Sciatic nerve (tissue), 2 donors: ENCODE measurements at places on chromosomes 16 and 17.

GRCh38 chr17:564526-565065 is 150.0 kb downstream of the VPS53 start:
- no peak for DNase-seq

GRCh38 chr17:10139577-10139976 is 58.8 kb downstream of the GAS7 start:
- DNase-seq, result no peak

DNA sequence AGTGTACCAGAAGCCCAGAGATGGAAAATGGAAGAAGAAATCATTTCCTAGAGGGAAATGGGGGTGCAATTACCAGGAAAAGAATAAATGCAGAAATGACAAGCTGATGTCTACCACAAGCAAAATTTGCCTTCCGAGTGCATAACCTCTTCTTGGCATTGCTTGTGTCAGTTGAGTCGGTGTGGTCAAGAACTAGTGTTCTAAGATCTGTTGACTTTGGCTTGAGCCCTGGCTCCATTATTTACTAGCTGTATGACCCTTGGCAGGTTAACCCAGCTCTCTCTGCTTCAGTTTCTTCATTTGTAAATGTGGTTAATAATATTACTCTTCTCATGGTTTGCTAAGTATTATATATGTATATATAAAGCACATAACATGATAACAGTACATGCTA is 273.0 kb upstream of the IRX5 start:
- DNase-seq, result no peak

DNA sequence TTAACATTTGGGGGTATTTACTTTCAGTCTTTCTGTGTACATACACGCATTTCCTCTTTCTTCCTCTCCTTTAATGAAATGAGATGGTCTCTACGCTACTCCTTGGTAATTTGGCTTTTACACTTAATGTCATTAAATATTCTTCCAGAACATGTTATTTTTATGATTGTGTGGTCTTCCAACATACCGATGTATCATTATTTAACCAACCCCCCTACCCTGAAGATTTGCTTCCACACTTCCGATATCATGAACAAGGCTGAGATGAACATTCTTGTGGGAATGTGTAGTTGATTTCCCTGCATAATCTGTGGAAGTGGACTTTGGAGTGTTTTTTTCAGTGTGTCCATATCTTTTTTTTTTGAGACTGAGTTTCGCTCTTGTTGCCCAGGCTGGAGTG is 2.3 kb upstream of the PGS1 start:
- no peak for DNase-seq

DNA sequence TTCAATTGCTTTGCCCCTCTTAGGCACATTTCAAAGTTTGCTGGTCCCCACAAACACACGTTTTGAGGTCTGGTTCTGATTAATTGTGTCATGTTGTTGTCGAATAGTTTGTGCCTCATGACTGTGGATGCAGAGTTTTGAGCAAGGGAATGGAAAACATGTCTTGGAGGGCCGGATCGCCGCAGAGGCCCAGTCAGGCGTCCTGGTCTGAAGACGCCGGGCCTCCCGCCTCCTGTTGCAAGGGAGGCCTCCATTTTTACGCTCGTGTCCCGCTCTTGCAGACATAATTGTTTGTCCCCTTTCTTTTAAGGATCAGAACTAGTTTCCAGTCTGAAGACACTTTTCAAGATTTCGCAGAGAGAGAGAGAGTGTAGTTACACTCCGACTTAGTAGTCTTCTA is 3.2 kb downstream of the NTN1 start:
- no peak for DNase-seq

DNA sequence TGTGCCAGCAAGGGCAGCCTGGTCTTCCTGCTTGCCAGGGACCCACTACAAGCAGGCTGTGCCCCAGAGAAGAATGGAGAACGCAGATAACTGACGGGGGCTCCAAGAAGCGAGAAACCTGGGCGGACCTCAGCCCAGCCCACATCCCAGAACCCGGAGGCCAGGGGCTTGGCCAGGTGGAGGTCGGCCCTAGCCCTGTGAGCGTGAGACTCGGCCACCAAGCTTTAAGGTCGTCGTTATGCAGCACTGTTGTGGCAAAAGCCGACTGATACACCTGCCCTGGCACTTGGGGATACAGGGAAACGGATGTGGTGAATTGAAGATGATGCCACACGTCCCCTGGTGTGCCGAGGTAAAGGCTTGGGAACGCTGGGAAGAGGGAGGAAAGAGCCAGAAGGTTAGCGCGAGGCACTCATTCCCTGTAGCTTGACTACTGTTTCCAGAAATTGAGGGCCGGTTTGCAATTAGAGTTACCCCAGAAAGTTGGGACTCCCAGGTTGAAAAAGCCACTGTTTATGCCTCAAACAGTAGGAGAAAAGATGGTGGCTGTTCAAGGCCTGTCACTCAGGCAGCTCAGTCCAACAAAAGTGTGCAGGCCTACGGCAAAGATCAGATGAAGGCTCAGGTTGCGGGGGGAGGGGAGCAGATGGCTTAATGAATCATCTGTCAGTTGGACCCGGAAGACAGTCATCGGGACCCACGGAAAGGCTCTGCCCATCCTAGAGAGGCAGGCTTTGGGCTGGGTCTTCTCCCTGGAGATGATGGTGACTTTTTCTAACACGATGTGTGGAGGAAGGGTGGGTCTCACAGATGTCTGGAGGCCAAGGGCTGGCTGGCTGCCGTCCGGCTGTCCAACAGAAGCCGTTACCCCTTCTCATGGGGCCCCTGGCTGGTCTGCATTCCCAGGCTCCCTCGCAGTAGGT is 45.6 kb upstream of the BAHCC1 start:
- no peak for DNase-seq

DNA sequence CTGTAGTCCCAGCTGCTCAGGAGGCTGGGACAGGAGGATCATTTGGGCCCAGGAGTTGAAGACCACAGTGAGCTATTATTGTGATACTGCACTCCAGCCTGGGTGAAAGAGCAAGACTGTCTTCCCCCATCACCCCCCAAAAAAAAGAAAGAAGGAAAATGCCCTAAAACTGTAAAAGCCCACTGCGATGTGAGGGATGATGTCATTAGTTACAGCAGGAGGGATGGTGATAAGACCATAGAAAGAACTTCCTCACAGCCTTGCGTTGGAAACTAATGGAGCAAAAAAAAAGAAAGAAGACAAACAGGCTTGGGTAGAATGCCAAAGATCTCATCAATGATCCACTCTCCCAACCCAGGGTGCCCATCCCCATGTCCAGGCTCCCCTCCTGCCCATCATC is 18.7 kb downstream of the ZNF385C start:
- no peak for DNase-seq

DNA sequence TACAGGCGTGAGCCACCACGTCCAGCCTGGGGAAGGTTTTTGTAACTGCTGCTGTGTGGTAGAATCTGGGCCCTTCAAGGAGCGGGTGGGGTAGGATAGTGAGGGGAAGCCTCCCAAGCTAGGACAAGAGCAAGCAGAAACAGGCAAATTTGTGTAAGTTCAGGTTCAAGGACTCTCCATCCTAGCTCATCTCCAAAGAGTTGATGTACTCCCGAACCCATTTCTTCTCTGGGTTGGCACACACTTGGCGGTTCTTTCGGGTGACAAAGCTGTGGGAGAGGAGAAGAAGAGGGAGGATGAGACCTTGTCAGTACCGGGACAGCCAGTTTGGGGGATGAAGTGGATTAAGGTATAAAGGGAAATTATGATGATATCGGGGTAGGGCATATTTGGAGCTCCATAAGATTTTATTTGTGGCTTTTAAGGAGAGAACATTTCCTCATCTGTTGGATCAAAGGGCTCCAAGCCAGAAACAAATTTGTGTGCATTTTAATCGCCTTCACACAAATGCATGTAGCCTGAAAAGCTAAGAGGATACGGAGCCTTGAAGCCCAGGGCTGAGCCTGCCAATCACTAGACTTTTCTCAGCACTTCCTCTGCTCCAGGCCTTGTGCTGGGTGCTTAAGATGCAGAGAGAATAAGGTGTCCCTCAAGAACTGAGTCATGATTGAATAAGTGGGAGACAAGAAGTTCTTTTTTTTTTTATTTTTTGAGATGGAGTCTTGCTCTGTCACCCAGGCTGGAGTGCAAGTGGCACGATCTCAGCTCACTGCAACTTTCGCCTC is 3.7 kb upstream of the HEATR9 start:
- DNase-seq, result no peak

DNA sequence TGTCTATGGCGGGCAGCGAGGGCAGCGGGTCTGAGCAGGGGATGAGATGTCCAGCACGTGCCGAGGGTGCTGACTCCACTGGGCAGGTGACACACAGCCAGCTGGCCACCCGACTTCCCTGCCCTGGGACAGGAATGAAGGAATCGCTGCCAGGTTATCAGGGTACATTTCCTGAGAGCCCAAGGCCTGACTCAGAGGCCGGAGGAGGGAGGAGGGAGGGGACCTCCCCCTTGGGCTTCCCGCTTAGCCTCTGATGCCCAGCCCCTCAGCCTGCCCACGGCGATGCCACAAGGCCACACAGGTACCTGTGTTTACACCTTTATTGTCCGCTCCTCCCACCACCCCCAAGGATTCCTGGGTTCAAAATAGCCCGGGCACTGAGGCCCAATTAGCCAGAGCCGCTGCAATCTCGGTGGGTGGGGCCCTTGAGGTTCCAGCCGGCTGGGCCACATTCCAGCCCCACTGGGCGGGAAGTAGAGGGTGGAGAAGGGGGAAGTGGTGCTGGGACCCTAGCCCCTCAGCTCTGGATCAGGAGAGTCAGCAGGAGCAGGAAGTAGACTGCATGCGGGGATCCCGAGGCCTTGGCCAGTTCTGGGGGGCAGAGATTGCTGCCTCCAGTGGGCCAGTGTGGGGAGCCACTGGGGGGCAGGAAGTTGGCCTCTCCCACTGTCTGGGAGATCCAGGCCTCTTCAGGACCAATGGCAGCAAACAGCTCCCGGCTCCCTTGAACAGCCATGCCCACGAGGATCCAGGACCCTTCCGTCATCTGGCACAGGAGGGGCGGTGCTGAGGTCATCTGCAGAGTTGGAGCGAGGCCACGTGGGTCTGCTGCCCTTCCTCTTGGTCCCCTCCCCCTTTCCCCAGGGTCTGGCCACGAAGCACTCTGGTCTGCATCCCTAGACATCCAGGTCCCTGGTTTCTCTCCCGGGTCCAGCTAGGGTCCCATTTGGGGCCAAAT is 3.4 kb upstream of the PRSS8 start:
- DNase-seq, result no peak

DNA sequence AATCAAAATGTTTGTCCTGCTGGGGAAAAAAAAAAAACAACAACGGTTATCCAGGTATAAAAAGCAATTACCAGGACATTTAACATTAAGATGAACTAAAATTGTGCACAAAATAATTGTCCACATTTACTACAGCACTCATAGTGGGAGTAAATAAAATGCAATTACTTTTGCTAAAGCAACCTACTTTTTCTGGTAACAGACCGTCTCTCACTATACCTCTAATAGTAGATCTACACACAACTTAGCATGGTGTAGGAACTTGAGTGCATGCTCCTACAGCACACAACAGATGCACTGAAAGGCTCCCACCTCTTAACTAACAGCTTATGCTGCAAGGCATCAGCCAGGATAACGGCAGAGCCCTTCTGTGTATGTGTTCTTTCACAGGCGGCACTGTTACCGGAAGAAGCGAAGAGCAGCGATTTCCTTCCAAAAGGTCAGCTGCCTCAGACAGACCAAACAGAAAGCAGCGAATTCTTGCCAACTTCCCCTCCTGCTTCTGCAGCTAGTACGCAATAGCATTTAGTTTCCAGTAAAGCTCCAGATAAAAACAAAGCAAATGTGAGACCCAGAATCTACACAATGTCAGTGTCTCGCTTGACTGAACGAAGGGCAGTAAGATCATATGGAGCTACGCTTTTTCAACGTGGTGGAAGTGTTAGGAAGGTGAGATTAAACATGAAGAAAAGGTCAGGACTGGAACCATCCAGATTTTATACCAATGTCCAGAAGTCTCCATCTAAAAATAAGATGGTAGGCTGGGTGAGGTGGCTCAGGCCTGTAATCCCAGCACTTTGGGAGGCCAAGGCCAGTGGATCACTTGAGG is 27.6 kb downstream of the STAT5B start:
- peak; percentile 75 for DNase-seq
